ENCODE measurements at places on chromosomes 4 and X. TPM values are rescaled to one million over a fixed set of nuclear protein-coding genes. Genes with fewer than 3 reads are reported as not detected.

Gene BCLAF3
- 2.2 TPM for total RNA-seq

Gene ZGRF1
- total RNA-seq = 4.2 TPM

Gene ANK2
- 35.1 TPM for total RNA-seq

Gene XKRX
- under 0.01 TPM for total RNA-seq

Gene CXCL3
- 0.22 TPM for total RNA-seq

Gene ARHGAP36
- total RNA-seq = not detected

Gene UFSP2
- 19.6 TPM for total RNA-seq

Gene SNX12
- 62.3 TPM for total RNA-seq

Gene FAM241A
- total RNA-seq = 8.1 TPM

Gene RBMXL3
- not detected for total RNA-seq

Gene EMD
- 14.5 TPM for total RNA-seq

Gene PTCHD1
- total RNA-seq = not detected

Gene TBC1D8B
- 2.2 TPM for total RNA-seq

Gene SCRG1
- total RNA-seq = not detected

Gene PRSS12
- total RNA-seq = 7.2 TPM

Gene TCEAL6
- total RNA-seq = not detected

Gene ZFYVE28
- total RNA-seq = 1.8 TPM

Data from lung microvascular endothelial cell (primary cell).